Stimulated activated CD8-positive, alpha-beta memory T cell treated with anti-CD3 and anti-CD28 coated beads, Interleukin-4, amount 100 ng/mL, for 4 hours (primary cell): ENCODE measurements at places on chromosomes 4 and X.

DNA sequence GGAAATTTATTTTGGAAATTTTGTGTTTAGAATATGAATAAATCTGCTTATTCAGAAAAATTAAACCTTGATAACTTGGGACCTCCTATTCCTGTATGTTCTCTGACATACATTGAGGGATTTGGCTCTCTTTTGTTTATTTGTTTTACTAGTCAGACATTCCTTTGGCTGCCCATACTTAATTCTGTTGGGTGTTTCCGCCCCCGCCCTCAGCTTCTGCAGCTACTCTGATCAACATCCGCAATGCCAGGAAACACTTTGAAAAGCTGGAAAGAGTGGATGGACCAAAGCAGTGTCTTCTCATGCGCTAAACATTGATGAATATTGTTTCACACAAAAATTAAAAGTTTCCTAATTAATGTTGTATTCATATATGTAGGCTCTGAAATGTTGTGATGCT is 40.5 kb downstream of the RRAGB start:
- DNase-seq = no peak

GRCh38 chr4:134085496-134085895 is 116.1 kb downstream of the PABPC4L start:
- DNase-seq = no peak

GRCh38 chr4:13323921-13324320 is 160.2 kb downstream of the RAB28 start:
- no peak for DNase-seq

GRCh38 chr4:88629826-88630225 is 37.5 kb downstream of the HERC3 start:
- DNase-seq = no peak

DNA sequence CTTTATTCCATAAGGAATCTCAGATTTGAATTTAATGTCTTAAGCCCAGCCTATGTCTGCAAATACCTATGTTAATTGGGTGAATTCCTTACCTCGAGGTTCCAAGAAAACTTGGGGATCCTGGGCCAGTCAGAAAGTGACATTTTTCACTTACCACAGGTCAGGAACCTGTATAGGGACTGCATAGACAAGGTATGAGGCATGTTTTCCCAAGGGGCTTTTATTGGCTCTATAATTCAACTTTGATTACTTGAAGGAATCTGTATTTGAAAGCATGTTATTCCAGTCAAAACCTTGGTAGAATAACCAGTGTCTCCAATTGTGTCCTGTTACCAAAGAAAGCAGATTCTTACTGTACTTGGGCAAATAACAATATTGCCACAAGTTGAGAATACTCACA is 8.5 kb upstream of the MPP1 start:
- no peak for DNase-seq

DNA sequence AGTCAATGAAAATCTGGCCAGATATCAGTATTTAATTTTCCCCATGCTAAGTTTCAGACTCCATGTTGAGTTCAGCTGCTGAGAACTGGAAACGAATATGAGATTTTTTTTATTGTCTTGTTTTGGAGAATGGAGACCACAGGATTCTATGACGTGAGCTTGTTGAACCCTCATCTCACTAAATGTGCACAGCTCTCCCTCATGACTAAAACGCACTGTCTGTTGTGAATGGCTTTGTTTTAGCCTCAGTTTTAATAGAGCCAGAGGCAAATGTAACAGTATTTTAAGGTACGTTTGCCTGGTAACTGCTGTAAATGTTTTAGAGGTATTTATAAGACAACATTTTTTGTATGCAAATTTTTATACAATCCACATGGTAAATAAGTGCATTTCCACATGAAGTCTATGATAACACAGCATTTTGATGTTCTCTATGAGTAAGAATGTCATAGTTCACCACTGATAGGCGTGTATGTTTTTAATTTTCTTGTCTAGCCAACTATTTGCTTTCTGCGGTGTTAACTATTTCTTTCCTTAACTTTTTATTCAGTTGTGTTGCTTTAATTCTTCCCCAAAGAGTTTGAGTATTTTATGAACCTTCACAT is 1159.3 kb upstream of the TENM3 start:
- no peak for DNase-seq

- no peak for DNase-seq
Observed at GRCh38 chr4:74283614-74284013, 24.7 kb upstream of the EPGN start.

DNA sequence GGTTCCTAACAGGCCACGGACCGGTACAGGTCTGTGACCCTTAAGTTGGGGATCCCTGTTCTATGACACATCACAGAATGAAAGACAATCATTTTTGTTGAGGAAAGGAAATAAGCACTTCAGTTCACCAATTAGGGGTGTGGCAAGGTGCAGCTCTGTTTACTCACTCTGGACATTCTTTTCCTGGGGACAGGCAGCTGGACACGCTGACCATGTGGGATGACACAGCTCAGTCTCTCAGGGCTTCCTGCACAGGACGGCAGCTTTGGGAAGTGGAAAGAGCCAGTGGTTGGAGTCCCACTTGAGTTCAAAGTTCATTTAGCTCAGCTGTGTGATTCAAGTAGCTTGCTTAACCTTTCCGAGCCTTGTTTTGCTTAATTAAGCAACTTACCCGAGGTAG is 55.7 kb downstream of the NDNF start:
- DNase-seq = no peak

- no peak for DNase-seq
Observed at GRCh38 chr4:164056426-164057142, 562.1 kb downstream of the TMA16 start.

DNA sequence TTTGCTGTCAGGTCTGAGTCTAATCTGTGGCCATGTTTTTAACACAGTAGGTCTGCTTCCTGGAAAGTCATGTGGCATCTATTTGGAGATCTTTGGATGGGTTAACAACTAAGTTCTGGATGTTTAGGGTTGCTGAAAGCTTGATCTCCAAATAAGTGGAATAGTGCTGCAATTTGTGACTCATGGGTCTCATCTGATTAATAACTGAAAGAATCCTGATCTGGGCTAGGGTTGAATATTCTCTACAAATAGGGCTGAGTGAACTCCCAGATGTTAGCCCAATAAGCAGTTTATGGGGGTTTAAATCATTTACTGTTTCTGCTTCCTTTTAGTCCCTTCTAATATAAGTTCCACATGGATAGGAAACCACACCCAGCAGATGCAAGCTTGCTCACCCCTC is 23.1 kb downstream of the CT47C1 start:
- DNase-seq = no peak

DNA sequence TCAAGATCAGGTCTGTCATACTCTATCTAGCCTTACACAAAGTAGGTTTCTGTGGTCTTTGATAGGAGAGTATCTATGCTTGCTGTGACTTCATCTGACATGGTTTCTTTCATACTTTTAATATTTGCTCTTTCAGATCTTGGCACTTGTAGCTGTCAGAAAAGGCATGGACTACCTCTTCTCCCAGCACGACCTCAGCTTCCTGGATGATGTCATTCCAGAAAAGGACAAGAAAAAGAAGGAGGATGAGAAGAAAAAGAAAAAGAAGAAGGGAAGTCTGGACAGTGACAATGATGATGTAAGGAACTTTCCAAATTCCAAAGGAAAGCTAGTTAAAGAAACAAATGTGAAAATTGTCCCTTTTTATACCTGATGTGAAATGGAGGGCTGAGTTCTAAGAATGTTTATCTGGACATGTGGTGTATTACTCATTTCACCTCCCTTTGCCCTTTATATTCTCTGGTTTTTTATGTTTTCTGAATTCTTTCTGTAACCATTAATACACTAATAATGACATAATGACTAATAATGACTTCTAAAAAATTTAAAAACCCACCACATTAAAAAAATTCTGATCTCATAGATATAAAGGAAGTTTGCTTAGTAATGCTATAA is 221.2 kb downstream of the SLC4A4 start:
- DNase-seq = no peak

DNA sequence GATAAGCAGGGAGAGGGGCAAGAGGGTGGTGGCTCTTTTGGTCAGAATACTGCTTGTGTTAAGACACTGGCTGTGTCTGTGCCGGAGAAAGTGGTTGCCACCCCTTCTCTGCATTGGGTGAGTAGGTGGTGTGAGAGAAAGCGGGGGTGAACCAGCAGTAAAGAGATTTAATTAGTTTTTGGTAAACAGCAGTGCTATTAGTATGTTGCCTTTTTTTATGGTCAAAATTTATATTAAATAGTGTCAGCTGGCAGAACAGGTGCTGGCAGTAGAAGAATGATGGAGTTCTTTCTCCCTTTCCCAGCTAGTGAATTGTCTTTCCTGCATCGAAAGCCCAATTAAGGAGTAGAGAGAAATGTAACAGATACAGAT is 181.6 kb downstream of the LARP7 start:
- no peak for DNase-seq

GRCh38 chrX:33336783-33337182 is 125.4 kb upstream of the DMD start:
- DNase-seq = no peak

GRCh38 chr4:39324446-39324845 is 41.7 kb downstream of the RFC1 start:
- no peak for DNase-seq
